NCI-H524 (cell line): ENCODE measurements at places on chromosomes 1 and 21.
A peak's percentile ranks its signal among the peaks of the same experiment; 100 is the strongest.

GRCh38 chr1:162956922-162957321, 95.9 kb upstream of the CCDC190 start:
- DNase-seq: no peak

DNA sequence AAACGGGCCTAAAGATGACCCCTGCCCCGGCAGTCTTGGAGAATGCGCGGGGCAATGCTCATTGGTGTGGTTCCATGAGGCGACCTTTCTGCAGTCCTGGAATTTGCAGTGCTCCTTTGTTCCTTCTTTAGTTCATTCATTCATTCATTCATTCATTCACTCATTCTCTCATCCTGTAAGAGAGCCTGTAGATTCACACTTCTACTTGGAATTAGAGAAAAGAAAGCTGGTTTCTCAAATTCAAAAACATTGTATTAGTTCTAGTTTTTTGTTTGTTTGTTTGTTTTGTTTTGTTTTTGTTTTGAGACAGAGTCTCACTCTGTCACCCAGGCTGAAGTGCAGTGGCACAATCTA, 31.6 kb downstream of the PAX7 start:
- no peak for DNase-seq

- no peak for DNase-seq
These were observed 19.7 kb upstream of the ABCG1 start for GRCh38 chr21:42198929-42199867.

GRCh38 chr1:44300852-44301251, 54.2 kb downstream of the ERI3 start:
- peak; percentile 86 for DNase-seq

- DNase-seq: no peak
These were observed 164.7 kb downstream of the RUNX1 start for GRCh38 chr21:34884346-34884929.

GRCh38 chr1:29703596-29704370, 467.5 kb downstream of the PTPRU start:
- DNase-seq: peak; percentile 55

- no peak for DNase-seq
These were observed 154.9 kb downstream of the PAPPA2 start for GRCh38 chr1:176617881-176618280.

GRCh38 chr21:33308586-33309490, 15.9 kb upstream of the IFNAR1 start:
- peak; percentile 99 for DNase-seq

DNA sequence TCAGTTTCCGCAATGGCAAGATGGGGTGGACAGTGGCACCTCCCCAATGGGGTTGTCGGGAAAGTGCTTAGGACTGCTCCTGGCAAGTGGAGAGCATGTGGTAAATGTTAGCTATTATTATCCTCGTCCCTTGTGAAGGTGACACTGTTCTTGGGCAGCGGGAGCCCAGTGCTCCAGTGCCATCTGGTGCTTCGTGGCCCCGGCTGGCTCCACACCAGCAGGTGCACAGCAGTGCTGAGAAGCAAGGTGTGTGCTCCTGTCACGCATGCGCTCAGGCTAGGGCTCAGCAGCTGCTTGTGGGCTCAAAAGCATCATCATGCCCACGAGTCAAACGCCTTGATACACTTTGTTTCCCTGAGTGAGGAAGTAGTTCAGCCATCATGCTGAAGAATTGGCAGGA, 24.9 kb upstream of the KCNC4 start:
- peak; percentile 89 for DNase-seq

GRCh38 chr1:50266509-50266908, 156.7 kb downstream of the DMRTA2 start:
- DNase-seq: no peak

- DNase-seq: no peak
These were observed 26.2 kb upstream of the SNX27 start for GRCh38 chr1:151585622-151586021.

DNA sequence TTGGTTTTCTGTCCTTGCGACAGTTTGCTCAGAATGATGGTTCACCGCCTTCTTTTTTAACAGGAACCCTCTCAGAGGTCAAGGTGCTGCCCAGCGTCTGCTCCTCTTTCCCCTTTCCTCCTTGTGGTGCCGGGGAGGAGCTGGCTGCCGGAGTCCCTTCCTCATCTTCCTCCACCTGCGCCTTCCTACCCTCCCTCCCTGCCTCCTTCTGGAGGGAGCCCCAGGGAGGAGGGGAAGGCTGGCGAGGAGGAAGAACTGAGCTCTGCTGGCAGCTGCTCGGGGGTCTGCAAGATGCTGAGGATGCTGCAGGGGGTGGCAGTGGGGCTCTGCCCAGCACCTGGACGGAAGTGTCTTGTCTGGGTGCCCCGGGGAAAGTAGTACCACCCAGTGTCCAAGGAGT, 31.2 kb downstream of the BACE2 start:
- no peak for DNase-seq

DNA sequence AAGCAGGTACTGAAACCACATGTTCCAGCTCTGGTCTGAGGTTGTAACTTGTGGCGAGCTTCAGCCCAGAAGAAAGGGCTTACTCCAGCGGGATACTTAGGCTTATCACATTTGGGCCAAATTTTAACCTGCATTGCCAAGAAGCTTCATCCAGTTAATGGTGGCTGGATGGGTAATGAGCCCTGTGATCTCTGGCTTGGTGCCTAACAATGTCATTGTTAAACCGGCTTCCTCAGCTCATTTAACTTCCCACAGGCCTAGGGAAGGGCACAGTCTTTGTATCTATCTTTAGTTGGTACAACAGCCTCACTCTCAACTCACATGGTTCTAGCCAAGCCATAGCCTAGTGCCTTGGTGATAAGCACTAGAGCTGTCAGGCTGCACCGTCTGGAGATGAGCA, 43.6 kb upstream of the CCDC190 start:
- DNase-seq: no peak

GRCh38 chr1:75583282-75583681, 27.6 kb downstream of the SLC44A5 start:
- DNase-seq: no peak

DNA sequence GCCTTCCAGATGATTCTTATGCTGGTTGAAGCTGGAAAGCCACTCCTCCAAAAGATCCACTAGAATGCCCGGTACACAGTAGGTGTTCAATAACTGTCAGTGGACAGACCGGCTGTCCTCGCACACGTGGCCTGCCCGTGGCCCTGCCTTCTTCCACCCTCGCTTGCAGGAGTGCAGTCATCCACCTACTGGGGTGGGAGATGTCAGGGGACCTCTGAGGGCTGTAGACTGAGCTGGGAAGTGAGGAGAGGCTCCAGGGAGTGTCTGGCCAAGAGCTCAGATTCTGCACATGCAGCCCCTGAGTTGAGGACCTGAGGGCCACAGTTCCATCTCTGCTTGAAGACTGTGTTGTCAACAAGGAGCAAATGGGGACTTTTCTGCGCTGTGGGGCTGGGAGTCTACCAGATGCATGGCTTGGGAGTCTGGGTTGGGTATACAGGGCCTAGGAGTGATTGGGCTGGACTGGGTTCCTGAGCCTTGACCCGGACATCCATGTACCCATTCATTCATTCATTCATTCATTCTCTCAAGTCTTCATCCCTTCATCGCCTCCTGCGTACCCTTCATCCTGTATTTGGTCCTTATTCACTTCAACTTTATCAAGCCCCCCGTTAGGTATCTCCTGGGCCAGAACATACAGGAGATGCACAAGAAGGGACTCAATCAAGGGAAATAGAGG, 4.2 kb upstream of the TNFRSF1B start:
- DNase-seq: no peak

DNA sequence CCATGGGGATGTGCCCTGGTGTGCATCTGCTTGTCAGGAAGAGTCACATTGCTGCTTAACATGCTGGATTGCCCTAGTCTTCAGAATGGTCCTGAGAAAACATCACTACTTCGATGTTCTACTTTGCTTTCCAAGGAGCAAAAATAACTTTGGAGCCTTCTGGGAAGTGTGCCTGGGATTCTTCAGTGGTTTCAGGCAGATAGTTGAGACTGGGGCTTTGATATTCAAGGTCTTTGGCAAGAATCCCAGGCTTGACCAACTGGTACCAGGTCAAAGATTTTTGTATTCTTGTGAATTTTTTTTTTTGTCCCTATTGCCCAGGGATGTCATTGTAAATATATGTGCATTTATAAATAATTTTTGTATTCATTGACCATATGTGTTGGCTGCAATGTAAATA, 51.4 kb downstream of the LRIG2 start:
- no peak for DNase-seq

DNA sequence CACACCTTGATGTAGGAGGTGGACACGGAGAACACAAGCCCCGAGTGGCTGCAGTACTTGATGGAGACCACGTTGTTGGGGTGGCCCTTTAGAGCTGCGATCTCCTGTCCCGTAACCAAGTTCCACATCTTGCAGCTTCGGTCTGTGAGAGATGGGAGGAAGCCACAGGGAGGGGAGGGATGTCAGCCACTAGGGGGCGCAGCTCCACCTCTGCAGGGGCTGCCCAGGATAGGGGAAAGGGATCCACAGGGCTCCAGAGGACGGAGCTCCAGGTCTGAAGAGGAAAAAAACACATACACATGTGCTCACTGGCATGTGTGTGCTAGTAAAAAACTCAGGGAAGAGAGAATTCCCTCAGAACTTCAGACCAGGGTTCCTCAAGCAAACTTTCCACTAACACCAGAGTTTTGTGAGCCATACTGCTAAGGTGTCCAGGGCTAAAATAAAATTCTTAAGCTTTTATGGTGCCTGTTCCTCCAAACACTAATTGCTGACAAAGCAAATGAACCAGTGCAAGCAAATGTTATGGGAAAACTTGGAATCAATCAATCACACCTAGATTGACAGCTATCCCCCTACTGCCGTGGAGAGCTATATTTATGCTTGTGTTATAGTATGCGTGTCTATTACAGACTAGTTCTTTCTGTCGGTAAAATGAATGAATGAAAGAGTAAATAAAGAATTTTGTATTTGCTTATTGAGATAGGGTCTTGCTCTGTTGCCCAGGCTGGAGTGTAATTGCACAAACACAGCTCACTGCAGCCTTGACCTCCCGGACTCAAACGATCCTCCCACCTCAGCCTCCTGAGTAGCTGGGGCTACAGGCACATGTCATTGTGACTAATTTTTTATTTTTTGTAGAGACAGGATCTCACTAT, 43.7 kb downstream of the KIF21B start:
- peak; percentile 58 for DNase-seq

DNA sequence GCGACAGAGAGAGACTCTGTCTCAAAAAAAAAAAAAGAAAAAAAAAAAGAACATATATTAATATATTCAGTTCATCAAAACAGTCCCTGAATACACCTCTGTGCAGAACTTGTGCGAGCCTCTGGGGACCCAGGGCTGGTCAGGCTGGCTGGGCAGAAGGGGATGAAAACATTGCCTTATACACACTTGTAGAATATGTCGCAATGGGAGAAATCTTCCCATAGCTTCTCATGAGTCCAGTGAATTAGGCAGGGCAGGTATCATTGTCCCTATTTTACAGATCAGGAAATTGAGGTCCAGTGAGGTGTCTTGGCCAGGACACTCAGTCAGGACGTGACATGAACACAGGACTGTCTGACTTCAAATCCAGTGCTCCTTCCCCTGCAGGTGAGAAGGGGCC, 12.6 kb upstream of the WNT4 start:
- DNase-seq: no peak

GRCh38 chr1:17243274-17243673, 5.6 kb upstream of the PADI3 start:
- no peak for DNase-seq

DNA sequence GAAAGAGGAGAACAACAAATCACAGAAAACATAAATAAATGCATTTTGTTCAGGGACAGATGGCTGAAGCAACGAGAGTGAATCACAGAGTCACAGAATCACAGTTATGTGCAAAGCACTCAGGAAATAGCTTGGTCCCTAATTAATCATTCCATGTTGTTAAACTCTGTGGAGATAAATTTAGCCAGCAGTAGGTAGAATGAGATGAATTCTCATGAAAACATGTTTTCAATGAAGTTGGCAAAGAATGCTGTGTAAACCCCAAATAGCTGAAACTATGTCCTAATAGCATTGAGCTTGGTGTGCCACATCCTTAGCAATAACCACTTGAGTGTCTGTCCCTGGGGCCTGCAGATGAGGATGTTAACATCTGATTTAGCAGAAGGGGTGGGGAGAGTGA, 20.4 kb downstream of the LEPR start:
- no peak for DNase-seq
